ENCODE measurements at places on chromosomes 5 and 9.
A peak's percentile ranks its signal among the peaks of the same experiment; 100 is the strongest.

GRCh38 chr9:16830806-16831205, 39.7 kb downstream of the BNC2 start:
- no peak for DNase-seq

DNA sequence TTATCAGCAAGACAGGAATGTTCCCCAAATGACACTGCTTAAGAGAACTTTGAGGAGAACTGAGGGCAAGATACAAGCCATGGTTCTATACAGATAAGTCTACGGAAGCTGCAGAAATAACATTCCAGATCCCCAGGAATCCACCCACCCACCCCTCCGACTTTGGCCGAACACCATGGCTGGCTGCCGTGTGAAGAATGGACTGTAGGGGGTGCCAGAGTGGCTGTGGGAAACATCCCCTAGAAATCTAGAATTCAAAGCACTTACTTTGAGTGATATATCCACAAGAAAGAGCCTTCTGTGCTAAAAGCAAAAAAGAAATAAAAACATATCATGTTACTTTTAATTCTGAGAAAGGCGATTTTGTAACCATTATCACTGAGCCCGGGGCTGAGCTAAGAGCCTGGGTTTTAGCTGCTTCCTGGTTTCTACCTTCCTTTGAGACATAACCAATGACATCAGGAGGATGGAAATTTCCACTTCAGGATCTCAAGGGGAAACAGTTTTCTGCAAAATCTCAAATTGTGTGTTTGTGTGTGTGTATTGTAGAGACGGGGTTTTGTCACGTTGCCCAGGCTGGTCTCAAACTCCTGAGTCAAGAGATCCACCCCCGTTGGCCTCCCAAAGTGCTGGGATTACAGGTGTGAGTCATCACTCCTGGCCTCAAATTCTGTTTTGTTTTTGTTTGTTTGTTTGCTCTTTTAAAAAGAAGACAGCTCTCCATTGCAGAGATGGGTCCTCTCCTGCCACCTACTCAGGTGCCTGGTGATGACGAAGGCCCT, 36.4 kb downstream of the GGTA1 start:
- peak; percentile 5 for DNase-seq

- DNase-seq = no peak
Observed at GRCh38 chr9:129964901-129965734, 77.9 kb downstream of the FNBP1 start.

DNA sequence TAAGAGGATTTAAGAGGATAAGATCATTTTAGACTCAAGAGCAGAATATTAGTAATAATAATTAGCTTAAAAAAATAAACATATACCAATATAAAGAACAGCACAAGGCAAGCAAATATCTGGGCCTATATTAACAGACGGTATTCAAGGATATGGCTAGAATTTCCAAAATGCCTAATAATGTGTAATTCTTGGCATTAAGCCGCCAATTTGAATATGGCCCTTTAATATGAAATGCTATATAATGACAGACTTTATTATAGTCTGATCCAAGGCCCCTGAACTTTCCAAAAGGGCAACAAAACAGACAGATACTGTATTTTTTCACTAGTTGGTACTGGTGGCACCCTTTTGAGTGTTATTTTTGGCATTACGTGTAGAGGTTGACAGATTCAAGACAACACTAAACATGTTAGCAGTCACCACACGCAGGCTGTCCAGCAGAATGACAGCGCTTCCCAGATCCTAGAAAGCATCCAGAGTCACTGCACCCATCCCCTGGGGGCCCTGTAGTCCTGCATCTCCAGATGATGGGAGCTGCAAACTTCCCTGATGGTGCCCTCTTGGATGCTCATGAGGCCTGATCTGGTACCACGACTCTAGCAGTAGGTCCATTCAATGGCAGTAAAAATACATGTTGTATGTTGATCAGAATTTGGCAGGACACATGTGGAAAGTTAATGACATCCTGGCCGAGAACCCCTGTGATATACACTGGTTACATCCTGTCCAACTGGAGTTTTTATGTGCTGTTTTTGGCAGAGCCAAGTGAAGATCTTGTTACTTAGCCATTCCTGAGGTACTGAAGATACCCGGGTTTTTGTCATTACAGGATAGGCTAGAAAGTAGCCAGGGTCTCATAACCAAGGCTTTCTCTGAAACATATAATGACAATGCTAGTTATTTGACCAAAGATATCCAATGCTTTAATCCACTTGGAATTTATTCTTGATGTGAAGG, 1.7 kb upstream of the ABL1 start:
- DNase-seq = no peak

- no peak for DNase-seq
Observed at GRCh38 chr9:76426807-76427419, 32.1 kb upstream of the GCNT1 start.

DNA sequence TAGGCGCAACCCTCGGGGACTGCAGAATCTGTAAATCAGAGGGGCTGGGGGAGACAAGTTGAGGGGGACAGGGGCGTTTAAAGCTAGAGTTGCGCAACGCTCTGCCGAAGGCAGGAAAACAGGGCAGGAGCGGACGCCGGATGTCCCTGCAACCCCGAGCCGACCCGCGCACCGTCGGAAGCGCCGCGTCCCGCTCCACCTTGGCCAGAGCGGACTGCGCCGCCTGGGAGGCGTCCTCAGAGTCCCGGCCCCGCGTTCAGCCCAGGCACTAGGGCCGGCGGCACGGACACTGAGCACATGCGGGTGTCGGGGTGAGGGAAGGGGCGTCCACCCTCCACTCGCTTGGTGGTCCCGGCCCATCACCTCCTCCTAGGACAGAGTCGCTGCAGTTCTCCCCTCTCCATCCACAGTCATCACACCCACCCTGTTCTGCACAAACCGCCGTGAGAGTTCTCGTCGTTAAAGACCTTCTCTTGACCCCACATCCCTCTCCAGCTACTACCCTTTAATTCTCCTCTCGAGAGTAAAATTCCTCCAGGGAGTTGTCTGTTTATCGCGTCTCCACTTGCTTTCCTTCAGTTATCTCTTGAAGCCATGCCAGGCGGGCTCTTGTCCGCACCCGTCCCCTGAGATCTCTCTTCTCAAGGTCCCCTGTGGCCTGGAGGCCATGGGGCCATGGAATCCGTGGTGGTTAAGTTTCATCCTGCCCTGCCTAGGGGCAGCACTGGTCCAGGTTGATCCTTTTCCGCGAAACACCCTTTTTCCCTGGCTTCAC, 796 bp upstream of the PDLIM7 start:
- no peak for DNase-seq

GRCh38 chr5:34045023-34045422, 2.0 kb upstream of the C1QTNF3 start:
- DNase-seq = no peak

All from nucleus accumbens (tissue), 56 donors.